ENCODE measurements at places on chromosomes 2 and 18.

DNA sequence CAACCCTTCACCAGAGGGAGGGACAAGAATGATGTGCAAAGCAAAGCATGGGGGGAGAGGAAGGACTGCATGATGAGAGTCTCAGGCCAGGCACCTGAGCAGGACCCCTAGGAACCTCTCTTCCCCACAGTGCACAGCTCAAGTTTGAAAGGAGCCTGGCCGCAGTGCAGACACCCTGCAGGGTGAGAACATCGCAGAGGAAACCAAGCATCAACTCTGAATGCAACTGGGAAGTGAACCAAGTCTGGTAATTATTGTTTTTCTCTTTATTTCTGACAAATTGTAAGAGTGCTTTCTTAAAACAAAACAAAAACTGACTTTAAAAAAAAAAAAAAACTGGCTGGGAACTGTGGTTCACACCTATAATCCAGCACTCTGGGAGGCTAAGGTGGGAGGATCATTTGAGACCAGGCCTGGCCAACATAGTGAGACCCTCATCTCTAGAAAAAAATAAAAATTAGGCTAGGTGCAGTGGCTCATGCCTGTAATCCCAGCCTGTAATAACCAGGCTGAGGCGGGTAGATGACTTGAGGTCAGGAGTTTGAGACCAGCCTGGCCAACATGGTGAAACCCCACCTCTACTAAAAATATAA lies 15.3 kb downstream of the NPC1 start:
- DNase-seq = no peak

DNA sequence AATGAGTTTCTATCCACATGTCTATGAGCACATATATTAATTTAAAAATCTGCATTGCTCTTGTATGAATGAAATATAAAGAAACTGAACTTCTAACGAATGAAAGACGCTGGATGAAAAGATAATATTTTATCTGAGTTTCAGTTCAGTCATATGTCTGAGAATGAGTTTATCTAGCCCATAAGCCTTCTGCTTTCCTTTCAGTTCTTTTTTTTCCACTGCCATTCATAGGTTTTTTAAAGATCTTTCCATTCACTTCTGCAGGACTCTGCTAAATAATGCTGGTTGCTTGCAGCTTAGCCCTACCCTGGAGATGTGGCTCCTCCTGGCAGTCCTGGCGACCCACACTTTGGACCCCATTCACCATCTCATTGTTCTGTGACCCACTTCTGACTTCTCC lies 109.0 kb downstream of the BCL2 start:
- DNase-seq = no peak

DNA sequence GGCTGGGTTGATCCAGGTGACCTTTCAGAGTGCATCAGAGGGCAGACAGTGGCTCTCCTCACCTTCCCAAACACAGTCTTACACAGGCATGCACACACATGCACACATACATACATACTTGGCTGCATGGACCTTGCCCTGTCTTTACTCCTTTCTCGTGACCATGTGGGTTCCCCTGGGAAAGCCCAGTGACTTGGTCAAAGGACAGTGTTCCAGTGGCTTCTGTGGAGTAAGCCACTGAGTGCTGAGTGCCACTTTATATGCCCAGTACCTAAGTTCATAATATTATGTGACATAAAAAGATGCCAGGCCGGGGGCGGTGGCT lies 249.4 kb downstream of the MYCN start:
- no peak for DNase-seq

GRCh38 chr2:160730296-160730995 lies 236.8 kb upstream of the RBMS1 start:
- DNase-seq = no peak

DNA sequence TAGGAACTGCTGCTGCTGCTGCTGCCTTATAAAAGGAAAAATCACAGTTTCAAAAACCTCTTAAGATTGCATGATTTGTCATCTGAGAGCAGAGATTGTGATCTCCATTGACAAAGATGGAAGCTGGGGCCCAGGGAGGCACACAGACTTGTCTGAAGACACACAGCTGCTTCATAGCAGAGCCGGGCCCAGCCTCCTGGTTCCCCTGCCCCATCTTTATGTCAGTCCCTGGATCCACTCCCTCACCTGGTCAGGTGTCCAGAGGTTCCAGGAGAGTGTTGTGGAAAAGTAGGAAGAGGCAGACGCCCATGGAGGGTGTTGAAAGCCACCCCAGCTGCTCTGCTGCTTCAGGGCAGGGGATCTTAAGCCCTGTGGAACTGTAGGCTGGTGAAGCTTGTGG lies 20.0 kb downstream of the STEAP3 start:
- DNase-seq = no peak

DNA sequence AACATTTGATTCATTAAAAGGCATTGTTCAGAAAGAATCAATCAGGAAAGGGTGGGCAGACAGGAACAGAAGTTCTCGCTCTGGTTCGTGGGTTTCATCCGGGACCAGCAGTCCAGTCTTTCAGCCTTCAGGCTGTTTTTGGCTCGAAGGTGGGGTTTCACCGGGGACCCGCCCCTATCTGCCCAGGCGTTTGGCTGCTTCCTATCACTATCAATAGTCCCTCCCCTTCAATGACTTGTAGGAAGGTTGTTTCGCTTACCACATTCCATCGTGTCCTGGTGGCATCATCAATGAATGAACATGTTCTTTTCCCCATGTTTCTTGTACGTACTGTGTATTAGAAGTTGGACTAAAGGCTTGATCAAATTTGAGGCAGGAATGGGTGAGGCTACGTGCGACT lies 130.3 kb downstream of the NEDD4L start:
- DNase-seq = no peak

DNA sequence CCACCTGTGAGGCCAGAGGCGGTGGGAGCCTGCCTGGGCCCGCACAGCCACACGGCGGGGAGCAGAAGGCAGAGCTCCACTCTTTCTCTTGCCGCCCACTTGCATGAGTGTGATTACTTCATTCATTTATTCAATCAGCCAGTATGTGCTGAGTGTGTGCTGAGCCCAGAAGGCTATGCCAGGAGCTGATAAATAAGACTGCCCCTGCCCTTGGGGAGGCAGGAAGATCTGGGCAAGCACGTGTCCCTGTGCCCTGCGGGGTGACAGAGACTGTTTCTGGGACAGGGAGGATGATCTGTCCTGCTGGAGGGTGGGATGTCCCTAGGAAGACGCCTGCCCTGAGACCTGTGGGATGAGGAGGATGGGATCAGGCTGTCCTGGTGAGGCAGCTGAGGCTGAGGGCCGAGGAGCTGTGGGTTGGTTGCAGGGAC lies 250.8 kb downstream of the DYSF start:
- no peak for DNase-seq

GRCh38 chr2:75865083-75865482 lies 154.4 kb upstream of the GCFC2 start:
- DNase-seq = no peak

- no peak for DNase-seq
These were observed 75.1 kb downstream of the POLE4 start for GRCh38 chr2:75033516-75033915.
